ENCODE measurements at places on chromosomes 3 and 15. TPM values are rescaled to one million over a fixed set of nuclear protein-coding genes. Genes with fewer than 3 reads are reported as not detected.

GRCh38 chr3:53613125-53613524 lies 118.7 kb downstream of the CACNA1D start:
- H3K27ac ChIP-seq, result no peak overlapping the region
- no peaks in the 10 kb centered on the region for H3K4me1 ChIP-seq
- no peaks in the 10 kb centered on the region for H3K27me3 ChIP-seq
- H3K36me3 ChIP-seq, result no peaks in the 10 kb centered on the region
- H3K4me3 ChIP-seq, result no peak overlapping the region

DNA sequence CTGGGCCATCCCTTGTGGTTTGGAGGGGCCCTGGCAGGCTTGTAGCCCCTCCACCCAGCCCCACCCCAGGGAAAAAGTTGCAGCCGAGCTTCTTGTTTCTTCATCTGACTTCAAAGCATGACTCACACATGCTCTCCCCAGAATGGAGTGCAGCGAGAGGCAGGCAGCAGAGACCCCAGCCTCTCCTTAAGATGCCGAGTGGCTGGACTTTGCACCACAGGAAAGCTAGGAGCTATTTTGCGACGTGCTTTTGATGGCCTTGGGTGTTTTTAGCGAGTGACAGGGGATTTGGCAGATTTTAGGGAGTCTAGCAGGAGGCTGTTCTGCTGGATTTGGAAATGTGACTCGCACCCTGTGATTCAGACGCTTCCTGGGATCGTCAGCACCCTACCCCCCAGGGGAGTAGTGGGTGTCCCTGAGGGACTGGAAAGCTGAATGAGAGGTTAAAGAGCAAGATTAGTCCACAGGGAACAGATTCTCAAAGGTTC lies 14.2 kb downstream of the BAHD1 start:
- H3K27me3 ChIP-seq, result no peaks in the 10 kb centered on the region
- no peaks in the 10 kb centered on the region for H3K4me1 ChIP-seq
- DNase-seq, result no peak
- H3K27ac ChIP-seq, result no peak overlapping the region
- H3K4me3 ChIP-seq, result no peak overlapping the region
- H3K36me3 ChIP-seq, result no peaks in the 10 kb centered on the region

Gene GP9
- total RNA-seq, result 3.0 TPM

GRCh38 chr3:149490260-149490971 lies 15.9 kb downstream of the TM4SF4 start:
- H3K4me3 ChIP-seq, result no peak overlapping the region
- no peak for DNase-seq
- no peaks in the 10 kb centered on the region for H3K4me1 ChIP-seq
- no peaks in the 10 kb centered on the region for H3K27me3 ChIP-seq

DNA sequence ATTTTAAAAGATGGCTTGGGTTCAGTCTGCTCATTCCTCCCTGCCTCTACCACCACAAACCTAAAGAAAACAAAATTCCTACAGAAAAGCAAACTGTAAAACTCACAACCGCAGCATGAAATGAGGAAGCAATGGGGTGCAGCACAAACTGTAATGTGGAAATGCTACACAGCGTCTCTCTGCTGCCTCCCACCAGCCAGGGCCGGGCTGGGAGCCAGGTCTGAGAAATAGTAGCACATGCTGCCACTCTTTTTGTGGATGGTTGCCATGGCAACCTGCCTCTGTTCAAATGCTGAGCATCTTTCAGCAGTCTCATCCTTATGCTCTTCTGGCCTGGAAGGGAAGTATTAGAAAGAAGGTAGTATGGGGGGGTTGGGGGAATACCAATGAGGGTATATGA lies 55.4 kb downstream of the EOMES start:
- H3K27ac ChIP-seq, result no peak overlapping the region
- no peaks in the 10 kb centered on the region for H3K36me3 ChIP-seq
- no peaks in the 10 kb centered on the region for H3K4me1 ChIP-seq

DNA sequence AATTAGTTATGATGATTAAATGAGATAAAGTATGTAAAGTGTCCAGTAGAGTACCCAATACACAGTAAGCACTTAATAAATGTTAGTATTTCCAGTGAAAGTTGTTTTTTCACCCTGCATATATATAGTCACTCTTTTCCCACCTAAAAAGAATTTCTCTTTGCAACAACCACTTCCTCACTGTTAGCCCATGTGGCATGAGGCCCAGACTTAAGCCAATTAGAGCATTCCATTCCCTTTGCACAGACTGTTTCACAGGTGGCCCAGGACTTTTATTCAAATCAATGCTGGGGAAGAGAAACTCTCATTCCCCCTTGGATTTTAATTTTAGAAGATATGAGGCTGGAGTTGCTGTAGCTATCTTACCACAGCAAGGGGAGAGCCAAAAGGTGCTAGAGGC lies 3.7 kb downstream of the IFT80 start:
- H3K36me3 ChIP-seq, result no peaks in the 10 kb centered on the region
- H3K4me3 ChIP-seq, result no peak overlapping the region
- no peak for DNase-seq
- peaks cover 7% of the 10 kb centered on the region for H3K4me1 ChIP-seq
- H3K27ac ChIP-seq, result peak overlapping the region; percentile 47
